HFF-Myc (cell line): ENCODE measurements at places on chromosomes 7 and 10.

GRCh38 chr10:118966076-118966849 is 63.3 kb upstream of the NANOS1 start:
- no peak for DNase-seq

DNA sequence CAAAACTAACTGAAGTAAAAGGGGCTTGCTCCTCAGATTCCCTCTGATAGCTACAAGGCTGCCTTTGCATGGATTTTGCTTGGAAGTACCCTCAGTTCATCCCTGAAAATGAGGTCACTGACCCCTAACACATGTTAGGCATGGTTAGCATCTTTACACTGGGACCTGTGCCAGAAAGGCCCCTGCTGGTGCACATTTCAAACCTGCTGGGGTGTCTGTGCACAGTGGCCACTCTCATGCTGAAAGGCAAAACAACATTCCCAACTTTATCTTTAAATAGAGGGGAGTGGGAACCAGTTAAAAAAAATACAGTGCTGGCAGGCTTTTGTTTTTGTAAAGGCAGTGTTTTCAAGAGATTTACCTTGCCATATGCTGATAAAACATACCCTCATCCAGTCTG is 99.1 kb downstream of the ANK3 start:
- no peak for DNase-seq

- DNase-seq, result no peak
Measured at GRCh38 chr10:30184397-30185033, 125.1 kb upstream of the JCAD start.

DNA sequence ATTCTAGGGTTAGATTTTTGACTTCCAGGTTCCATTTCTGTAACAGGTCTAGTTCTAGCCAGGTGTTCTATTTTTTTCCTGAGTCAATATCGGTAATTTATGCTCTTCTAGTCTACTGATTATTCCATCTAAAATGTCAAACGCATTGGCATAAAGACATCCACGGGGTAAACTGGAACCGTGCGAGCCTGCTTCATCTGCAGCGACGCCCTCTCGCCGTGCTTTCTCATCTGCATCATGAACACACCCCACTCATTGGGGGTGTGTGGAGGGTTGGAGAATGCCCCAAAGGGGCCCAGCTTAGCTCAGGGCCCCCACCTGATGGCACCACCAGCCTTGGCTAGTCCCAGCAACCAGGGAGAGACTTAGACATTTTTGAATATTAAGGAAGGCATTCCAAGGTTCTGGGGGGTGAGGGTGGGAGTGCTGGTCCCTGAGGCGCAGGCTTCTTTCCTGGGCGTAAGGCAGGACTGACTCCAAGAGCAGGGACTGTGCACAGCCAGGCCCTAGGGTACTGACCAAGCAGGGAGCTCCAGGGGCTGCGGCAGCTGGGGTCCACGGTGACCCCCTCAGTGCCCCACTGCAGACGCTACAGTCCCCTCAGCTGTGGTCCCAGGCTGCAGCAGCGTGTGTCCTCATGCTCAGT is 12.9 kb upstream of the CRYGN start:
- DNase-seq, result no peak

GRCh38 chr10:127013211-127013656 is 108.0 kb downstream of the DOCK1 start:
- DNase-seq, result no peak

GRCh38 chr10:103580011-103580410 is 86.5 kb downstream of the NEURL1 start:
- no peak for DNase-seq

- DNase-seq, result no peak
Measured at GRCh38 chr10:30115626-30115940, 56.2 kb upstream of the JCAD start.

- peak; percentile 52 for DNase-seq
Measured at GRCh38 chr7:127392566-127393367, at the start of gene ZNF800. Gene ZNF800, minus strand, starts transcription at chr7:127392708. Its CDS starts 1,151 bp downstream, at chr7:127391557.

DNA sequence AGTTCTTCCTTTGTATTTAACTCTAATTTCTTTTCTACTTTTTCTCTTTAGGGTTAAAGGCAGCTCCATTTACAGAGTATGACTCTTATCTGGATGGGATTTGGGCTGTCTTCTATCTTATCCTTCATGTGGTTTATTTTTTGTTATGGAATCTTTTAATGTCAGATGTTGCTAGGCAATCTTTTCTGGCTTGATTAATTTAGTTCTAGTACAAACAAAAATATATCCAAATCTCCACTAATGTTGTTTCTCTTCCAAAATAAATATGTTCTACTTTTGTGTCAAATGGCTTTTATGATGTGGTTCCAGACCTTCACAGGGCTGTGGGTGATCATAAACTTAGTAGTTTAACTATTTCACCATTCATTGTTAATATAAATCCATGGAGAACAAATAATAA is 246.9 kb downstream of the AHR start:
- DNase-seq, result no peak

DNA sequence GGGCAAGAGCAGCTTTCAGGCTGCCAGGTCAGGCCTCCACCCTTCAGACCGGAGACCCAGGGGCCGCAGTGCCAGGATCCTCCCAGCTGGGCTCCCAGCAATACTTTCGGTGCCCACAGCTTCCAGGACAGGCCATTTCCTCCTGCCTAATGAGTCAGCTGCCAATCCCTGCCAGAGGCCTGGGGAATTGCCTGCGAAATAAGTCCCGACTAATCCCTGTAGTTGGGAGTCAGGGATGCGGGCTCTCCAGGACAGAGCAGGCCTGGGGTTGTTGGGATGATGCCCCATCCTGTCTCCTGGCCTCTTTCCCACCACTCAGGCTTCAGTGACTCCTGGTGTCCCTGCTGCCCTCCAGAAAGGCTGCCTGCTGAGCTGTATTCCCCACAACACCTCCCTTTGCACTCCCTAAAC is 143.5 kb upstream of the UNC5B start:
- no peak for DNase-seq

GRCh38 chr10:33193701-33194521 is 140.6 kb downstream of the NRP1 start:
- DNase-seq, result no peak

DNA sequence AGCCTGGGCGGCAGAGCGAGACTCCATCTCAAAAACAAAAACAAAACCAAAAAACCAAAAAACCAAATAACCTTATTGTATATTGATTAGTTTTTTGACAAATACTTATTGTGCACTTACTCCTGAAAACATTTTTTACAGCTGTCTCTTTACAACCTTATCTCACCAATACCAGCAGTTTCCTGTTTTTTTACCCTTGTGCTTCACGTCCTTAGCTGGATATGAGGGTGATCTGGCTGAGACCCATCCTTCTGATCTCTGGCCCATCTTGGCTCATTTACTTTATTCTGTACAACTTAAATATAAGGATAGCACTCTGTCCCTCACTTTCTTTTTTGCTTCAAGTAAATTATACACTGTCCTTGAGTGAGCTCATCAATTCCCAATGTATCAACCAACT is 104.6 kb upstream of the DNAJB12 start:
- no peak for DNase-seq

DNA sequence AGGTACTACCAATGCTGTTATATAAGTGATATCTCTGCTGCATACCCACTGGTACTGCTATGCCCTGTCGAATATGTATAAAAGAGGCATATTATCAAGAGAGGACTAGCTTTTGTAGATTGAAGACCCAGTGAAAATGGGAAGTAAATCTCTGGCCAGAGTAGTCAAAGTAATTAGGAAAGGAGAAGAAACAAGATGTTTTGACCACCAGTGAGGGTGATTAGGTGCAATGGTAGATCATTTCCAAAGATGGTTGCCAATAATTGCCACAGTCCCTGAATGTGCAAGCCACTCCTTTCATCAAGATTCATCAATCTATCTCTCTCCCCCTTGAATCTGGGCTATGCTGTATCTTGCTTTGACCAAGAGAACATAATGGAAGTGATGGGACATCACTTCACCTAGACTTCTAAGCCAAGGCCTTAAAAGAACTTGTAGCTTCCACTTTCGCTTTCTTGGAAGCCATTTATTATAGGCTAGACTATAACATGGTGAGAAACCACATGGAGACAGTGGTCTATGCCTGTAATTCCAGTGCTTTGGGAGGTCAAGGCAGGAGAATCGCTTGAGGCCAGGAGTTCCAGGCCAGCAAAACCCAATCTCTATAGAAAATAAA is 52.6 kb upstream of the ST8SIA6 start:
- no peak for DNase-seq

GRCh38 chr10:111459967-111460366 is 383.1 kb downstream of the ADRA2A start:
- DNase-seq, result no peak

DNA sequence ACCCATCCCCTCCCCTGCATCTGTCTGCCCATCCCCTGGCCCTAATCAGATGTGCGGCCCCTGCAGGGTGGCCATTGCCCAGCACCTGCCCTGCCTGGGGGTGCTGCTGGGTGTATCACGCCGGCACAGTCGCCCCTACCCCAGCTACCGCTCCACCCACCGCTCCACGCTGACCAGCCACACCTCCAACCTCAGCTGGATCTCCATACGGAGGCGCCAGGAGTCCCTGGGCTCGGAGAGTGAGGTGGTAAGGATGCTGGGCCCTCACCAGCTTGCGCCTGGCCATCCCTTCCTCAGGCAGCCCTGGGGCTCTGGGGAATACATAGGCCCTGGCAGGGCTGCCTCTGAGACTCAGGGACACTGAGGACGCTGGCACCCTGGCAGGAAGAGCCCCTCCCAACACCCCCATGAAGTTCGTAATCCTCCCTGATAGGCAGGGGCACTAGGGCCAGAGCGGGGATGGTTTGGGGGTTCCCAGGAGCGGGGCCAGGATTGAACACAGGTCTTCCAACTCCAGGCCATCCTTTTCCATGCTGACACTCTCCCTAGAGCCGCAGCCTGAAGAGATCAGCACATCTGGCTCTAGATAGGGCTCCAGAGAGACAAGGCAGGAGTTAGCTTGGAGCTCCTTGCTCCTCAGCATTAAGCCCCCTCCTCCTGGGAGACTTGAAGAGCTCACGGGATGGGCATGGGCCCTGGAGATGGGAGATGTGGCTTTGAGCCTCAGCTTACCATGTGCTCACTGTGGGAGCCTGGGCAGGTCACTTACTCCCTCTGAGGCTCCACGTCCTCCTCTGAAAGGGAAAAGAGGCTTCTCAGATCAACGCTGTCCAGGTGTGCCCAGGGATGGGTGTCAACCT is 5.9 kb upstream of the LDB3 start:
- no peak for DNase-seq

DNA sequence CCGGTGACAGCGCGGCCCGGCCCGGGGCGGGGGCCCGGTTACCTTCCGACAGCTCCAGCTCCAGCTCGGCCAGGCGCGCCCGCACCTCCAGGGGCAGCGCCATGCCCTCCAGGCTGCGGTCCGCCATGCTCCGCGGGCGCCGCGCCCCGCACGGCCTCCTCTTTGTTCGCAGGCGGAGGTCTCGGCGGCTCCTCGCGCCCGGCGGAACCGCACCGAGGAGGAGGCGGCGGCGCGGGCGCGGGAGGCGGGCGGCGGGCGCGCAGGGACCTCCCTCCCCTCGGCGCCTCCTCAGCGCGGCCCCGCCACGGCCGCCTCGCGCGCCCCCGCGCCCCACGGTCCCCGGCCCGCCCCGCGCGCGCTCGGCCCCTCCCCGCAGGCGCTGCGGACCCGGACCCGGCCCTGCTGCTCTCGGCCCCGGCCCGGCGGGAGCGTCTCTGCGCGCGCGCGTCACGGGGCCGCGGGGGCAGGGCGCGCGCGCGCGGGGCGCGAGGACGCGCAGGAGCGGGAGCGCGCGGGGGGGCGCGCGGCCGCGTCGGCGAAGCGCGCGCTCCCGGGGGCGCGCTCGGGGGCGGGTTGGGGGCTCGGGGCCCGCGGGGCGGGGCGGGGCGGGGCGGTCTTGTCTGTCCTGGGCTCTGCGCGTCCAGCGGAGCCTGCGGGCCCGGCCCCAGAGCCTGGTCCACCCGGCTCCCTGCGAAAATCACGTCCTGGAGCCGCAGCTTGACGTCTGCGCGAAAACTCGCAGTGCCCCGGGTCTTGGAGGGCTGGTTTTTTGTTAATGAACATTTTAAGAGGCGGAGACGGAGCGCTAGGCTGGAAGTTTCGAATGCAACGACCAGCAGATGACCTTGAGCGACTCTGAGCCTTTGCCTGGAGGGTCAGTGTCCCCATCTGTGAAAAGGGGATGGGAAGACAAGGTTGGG is at the start of gene DIP2C:
TSS of gene DIP2C (minus strand) at position 217 of the 920 bp plus-strand sequence. CDS start at position 127, 90 bp downstream.
- no peak for DNase-seq

- no peak for DNase-seq
Measured at GRCh38 chr10:4111643-4112042, 326.6 kb upstream of the KLF6 start.

GRCh38 chr7:7395785-7396184 is 139.9 kb downstream of the COL28A1 start:
- no peak for DNase-seq

GRCh38 chr10:119113751-119114732 is 10.1 kb downstream of the DENND10 start:
- no peak for DNase-seq

- no peak for DNase-seq
Measured at GRCh38 chr7:45153233-45153632, 4.4 kb upstream of the RAMP3 start.

- no peak for DNase-seq
Measured at GRCh38 chr7:79157281-79157680, 296.2 kb downstream of the MAGI2 start.

DNA sequence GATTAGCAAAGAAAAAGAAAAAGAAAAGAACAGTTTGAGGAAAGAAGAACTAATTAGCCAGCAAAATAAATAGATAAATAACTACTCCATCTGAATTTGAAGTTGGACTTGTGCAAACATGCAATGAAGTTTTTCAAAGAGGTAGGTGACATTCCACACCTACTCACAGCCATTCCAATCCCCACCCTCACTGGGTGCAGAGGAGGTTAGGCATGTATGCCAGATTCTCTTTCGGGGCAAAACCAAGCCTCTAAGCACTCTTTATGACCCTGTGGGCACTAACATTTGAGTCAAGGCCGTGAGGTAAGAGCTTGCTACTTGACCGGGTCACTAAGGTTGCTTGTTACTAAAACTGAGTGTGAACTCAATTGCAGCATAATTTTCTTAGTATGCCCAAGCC is 108.4 kb upstream of the SEMA3A start:
- DNase-seq, result no peak

DNA sequence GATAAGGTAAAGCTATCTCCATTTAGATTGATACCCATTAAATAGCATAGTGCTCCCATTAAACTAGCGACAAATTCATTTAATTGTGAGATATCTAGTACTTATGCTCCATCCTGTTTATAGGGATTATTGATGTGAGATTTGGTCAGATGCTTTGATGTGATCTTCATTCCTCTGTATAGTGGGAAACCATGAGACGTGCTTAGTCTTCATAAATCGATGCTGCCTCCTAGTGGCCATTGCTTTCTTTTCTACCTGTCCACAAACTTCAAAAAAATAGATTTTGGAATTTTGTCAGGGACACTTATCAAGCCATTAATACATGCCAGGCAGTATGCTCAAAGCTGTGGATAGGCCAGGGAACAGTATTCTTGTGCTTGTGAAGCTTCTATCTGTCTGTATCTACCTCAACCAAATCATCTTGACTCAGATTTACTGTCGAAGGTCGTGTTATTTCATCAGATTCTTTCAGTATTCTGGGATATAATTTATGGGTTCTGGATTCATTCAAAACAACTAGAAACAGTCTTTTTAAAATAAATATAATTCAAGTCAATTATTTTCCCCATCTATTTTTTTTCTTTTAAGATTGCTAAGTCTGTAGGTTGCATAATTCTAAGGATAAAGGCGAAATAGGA is 12.0 kb downstream of the LSM8 start:
- peak; percentile 46 for DNase-seq
